Stimulated activated CD4-positive, alpha-beta T cell treated with anti-CD3 and anti-CD28 coated beads, Interleukin-2, amount 100 ng/mL, for 24 hours (primary cell): ENCODE measurements at places on chromosomes 16 and 17.

- no peak for DNase-seq
Observed at GRCh38 chr16:68300734-68301459, 9.8 kb downstream of the SLC7A6OS start.

DNA sequence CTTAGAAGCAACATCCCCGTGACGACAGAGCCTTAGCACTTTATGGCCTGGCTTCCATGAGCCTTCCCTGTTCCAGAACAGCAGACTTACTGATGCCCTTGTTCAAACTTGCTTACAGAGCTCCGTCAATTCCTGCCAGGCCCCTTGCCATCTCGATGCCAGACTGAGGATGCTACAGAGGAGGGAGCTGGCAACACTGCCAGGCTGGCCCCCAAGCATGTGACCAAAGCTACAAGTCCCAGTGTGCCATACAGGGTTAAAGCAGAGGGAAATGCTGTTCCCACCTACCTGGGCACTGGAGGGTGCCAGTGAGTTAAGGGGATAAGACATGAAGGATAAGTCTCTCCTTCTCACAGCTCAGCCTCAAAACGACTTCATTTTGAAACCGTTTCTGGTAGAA is 33.5 kb upstream of the SREBF1 start:
- DNase-seq: no peak

DNA sequence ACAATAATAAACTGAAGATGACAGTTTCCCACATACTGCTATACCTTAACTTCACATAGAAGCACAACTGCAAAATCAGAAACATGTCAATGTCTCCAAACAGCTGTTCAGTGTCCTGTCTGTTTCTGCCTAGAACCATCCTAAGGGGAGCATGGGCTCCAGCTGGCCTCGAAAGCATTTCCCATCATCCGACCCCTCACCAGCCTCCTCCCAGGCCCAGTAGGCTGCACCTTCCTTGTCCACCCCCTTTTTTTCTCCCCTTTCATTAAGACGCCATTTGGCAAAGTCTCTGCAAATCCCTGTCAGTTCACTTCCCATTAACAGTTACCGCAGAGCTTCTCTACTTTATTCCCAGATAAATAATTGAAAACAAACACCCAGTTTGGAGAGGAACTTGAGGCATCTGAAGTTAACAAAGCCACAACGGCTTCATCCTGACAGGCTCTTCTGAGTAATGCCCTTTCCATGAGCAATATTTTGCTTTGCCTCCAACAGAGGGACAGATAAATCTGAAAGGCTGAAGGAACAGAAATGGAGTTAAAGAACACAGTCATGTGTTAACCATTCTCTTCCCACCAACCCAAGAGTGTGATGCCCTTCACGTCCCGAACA is 65.3 kb downstream of the SLC39A11 start:
- no peak for DNase-seq

- no peak for DNase-seq
Observed at GRCh38 chr16:2524339-2524938, 4.3 kb downstream of the AMDHD2 start.

DNA sequence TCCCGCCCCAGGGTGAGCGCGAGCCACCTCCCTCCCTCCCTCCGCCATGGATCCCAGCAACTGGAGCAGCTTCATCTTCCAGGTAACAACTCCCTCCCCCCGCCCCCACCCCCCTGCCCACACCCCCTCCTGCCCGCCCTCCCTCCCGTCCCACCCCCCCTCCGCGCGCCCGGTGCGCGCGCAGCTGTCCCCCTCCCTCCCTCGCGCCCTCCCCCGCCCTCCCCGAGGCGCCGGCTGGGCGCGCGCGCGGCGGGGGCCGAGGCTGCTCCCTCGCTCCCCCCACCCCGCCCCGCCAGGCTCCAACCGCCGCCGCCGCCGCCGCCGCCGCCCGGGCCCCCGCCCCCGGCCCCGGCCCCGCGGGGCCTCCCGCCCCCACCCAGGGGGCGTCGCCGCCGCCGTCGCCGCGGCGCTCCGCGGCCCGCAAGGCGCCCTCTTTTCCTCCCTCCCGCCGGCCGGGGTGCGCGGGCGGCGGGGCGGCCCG is at the start of gene MAZ:
Gene MAZ, plus strand, starts transcription at position 431 of the 481 bp plus-strand sequence. CDS start 173 bp downstream, outside the sequence.
- DNase-seq: no peak

DNA sequence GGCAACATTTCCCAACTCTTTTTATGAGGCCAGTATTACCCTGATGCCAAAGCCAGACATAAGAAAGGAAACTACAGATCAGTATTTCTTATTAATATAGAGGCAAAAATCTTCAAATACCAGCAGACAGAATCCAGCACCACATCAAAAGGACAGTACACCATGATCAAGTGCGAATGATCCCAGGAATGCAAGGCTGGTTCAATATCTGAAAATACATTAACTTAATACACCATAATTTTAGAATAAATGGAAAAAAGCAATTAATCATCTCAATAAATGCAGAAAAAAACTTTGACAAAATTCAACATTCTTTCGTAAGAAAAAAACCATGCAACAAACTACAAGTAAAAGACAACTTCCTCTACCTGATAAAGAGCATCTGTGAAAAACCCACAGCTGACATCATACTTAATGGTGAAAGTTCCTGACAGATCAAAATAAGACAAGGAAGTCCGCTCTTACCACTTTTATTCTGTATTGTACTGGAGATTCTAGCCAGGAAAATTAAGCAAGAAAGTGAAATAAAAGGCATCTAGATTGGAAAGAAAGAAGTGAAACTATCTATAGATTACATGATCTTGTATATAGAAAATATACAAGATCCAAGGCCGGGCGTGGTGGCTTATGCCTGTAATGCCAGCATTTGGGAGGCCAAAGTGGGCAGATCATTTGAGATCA is 26.4 kb upstream of the MAPK3 start:
- DNase-seq: no peak

DNA sequence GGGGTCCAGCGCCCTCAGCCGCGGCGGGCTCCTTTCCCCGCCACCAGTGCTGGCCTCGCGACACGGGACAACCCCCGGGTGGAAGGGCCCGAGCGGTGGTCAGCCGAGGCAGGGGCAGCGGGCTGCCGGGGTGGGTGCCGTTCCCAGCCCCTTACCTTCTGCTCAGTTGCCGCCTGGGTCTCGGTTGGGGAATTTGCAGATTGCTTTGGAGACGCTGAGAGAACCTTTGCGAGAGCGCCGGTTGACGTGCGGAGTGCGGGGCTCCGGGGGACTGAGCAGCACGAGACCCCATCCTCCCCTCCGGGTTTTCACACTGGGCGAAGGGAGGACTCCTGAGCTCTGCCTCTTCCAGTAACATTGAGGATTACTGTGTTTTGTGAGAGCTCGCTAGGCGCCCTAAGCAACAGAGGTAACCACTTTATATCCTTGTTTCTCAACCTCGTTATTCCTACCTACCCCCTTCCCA is 381 bp downstream of the CTNS start:
- no peak for DNase-seq

DNA sequence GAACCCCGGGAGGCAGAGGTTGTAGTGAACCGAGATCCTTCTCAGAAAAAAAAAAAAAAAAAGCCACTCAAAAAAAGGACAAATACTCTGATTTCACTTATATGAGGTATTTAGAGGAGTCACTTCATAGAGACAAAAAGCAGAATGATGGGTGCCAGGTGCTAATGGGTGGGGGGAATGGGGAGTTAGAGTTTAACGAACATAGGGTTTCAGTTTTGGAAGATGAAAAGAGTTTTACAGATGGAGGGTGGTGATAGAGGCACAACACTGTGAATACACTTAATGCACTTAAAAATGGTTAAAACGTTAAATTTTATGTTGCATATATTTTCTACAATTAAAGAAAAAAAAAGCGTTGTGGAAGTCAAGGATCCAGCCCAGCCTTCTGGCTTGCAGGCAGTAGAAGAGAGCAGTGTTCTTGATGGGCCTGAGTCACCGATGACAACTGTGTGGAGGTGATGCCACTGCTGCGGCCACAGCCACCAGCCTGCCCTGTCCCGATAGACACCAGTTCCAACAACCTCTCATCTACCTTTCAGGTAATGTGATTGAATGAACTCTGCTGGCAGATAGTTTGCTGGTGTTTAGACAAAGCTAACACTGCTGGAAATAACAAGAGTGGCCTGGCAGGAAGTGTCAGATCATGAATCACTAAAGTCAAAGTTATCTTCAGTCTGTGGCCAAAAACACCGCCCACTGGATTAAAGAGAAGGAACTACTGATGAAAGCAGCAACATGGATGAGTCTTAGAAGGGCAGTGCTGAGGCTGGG is 49.9 kb upstream of the COX10 start:
- peak; percentile 4 for DNase-seq
